ENCODE measurements at places on chromosomes 5 and 9. TPM values are rescaled to one million over a fixed set of nuclear protein-coding genes. Genes with fewer than 3 reads are reported as not detected.

TLX3 gene
- total RNA-seq: not detected

SPATA31A3 gene
- not detected for total RNA-seq

MEIKIN gene
- not detected for total RNA-seq

FBP2 gene
- total RNA-seq: not detected

C9 gene
- total RNA-seq: not detected

RASGRF2 gene
- total RNA-seq: 1.6 TPM

SLC2A8 gene
- 15.3 TPM for total RNA-seq

PCDHGA10 gene
- total RNA-seq: not detected

ENHO gene
- total RNA-seq: 2.0 TPM

DENND1A gene
- total RNA-seq: 11.0 TPM

LRRC19 gene
- not detected for total RNA-seq

PDE6A gene
- 0.25 TPM for total RNA-seq

SLC25A2 gene
- not detected for total RNA-seq

IGIP gene
- 0.75 TPM for total RNA-seq

FGFR4 gene
- 22.7 TPM for total RNA-seq

CRHBP gene
- not detected for total RNA-seq
